ENCODE measurements at places on chromosomes 7 and 10.
A peak's percentile ranks its signal among the peaks of the same experiment; 100 is the strongest.

DNA sequence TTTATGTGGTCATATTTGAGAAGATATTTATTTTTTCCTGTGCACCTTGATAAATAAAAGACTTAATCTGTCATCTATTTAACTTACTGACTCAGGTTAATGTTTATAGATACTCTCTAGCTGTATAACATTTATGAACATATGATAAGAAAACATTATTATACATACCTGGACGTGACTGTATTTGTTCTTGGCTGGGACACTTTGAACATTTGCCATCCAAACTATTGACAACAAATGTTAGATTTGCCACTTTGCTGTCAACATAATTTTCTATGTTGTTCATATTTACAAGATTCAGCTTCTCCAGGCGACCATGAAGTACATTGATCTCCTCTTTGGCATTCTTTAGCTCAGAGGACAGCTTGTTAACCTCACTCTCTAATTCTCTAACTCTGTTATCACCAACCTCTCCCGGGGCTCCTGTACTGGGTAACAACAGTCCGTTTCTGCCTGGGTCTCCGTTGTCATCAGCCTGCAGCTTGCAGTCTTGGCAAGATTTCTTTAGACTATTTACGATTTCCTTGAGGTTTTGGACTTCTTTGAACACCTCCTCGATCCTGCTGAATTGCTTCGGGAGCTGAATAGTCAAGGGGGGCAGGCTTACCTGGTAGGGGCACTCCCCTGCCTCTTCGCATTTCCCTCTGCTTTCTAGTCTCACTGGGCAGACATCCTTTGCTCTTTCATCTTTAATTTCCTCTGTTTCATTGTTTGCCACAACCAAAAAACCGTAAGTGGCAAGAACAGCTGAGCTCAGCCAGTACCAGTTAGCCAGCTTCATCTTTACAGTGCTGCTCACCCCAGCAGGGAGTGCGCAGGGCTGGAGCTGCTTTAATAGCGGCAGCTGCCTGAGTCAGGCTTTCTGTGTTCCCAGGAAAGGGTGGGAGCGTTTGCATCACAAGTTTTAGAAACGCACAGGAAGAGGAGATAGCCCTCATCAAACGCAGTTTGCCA lies at the start of gene FGL2:
TSS of gene FGL2 (minus strand) at position 807 of the 954 bp plus-strand sequence. CDS start at position 781, 26 bp downstream.
- peak; percentile 2 for DNase-seq

- peak; percentile 10 for DNase-seq
These were observed 126.9 kb upstream of the EFCAB10 start for GRCh38 chr7:105707967-105708762.

GRCh38 chr10:25842146-25842545 lies 91.9 kb upstream of the MYO3A start:
- no peak for DNase-seq

DNA sequence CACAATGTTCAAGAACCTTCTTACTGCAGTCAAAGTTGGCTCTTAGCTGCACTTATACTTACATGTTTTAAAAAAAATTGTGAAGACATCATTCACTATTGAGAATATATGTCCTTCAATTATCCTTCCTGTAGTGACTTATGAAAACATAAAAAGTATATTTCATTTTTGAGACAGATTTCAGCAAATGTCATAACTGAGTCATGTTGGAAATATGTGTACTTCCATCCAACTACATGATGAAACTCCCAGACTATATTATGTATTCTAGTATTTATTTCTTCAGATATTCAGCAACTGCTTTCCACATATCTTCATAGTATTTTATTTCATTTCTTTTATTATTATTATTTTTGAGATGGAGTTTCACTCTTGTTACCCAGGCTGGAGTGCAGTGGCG lies 160.2 kb downstream of the ARHGAP12 start:
- no peak for DNase-seq

- no peak for DNase-seq
These were observed 38.1 kb downstream of the IKZF1 start for GRCh38 chr7:50342616-50343114.

DNA sequence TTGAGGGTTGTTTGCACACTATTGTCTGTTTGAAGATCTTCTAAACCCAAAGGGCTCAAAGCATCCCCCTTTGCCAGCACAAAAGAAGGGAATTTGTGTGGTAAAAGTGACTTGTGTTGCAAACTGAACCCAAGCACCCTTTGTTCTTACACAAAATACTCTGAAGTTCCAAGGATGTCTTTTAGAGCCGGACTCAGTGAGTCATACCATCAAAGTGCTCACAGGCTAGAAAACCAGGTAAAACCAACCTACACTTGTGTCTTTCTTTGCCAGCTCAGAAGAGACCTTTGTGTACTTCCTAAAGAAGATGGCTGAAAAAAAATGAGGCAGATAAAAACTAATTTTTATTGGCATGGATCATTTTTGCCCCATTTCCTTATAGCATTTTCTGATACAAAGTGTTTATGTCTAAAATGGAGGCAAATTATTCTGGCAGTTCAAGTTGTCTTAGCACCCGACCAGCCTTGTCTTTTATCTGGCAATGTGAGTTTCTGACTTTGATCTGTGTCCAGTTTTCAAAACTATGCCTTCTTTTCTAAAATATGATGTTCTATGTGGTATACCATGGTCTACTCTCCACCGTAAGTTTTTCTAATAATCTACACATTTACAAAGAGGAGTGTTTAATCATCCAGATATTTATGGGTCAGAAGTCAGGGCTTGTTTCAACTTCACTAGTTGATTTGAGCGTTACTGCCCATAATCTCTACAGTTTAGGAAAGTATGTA lies 128.4 kb upstream of the FZD1 start:
- DNase-seq, result no peak

- no peak for DNase-seq
These were observed 107.1 kb downstream of the RNF32 start for GRCh38 chr7:156747718-156748117.

GRCh38 chr10:19843487-19843886 lies 27.3 kb downstream of the PLXDC2 start:
- DNase-seq, result no peak

- no peak for DNase-seq
These were observed 120.6 kb upstream of the NRP1 start for GRCh38 chr10:33455029-33455428.

DNA sequence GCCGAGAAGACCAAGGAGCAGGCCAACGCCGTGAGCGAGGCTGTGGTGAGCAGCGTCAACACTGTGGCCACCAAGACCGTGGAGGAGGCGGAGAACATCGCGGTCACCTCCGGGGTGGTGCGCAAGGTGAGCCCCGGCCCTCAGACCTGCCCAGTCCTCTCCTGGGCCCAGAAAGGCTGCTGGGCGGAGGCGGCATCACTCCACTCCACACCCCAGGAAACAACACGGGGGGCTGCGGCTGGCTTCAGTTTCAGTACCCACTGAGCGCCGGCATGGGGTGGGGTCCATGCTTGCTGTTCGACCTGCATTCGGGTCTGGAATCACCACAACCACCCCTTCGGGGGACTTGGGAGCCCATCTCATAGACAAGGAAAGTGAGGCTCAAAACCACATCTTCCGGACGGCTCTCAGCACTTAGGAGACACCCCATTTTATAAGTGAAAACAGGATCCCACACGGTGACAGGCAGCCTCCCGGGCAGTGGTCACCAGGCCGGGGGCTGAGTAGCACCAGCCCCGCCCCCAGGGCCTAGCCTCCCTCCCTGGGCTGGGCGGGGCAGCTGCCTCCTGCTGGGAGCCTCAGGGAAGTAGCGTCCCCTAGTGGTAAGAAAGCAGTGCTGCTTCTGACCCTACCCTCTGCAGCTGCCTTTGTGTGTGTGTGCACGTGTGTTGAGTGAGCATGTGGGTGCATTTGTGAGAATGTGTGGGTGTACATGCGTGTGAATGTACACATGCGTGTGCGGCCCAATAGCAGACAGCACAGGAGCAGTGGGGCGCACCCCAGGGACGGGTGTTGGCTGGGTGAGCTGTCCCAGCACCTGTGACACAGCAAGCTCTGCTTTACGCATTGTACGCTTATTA lies 1.8 kb downstream of the SNCG start:
- DNase-seq, result peak; percentile 94

DNA sequence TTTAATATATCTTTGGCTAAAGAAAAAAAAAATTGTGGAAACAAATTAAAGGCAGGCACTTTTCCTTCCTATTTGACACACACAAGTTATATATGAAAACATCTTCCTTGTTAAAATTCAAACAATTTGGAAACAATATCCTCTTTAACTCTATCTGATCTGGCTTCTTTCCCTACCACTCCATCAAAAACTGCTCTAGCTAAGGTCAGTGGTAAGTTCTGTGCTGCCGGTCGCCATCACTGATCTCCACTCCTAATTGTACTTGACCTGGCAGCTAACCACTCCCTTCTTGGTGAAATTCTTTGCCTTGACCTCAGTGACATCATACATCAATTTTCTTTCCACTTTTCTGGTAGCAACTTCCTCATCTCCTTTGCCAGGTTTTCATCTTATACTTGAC lies 47.9 kb upstream of the MRLN start:
- DNase-seq, result no peak

DNA sequence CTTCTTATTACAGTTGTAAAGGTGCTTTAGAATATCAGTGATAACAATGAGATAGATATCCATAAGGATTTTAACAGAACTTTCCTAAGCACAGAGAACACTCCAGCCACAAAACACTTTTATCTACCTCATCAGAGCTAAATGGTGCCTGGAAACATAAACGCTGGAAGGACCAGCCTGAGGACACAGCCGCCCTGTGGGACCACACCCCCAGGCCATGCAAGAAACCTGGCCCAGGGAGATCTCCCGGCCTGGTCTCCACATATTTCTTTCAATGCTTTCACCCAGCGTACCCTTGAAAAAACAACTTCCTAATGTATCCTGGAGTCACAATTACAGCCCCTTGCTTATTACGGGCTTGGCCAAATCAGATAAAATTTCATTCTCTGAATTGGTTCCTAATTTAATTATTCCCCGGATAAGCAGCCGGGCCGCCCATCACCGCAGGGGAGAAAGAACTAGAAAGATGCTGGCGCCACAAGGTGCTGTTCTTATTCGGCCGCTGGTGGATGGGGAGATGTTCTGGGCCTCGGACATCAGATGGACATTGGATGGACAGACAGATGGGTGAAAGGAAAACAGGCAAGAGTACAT lies 11.8 kb downstream of the CHST15 start:
- DNase-seq, result no peak

GRCh38 chr7:121054925-121055324 lies 66.4 kb downstream of the CPED1 start:
- no peak for DNase-seq

GRCh38 chr7:30743371-30744074 lies 8.4 kb upstream of the INMT start:
- peak; percentile 43 for DNase-seq

DNA sequence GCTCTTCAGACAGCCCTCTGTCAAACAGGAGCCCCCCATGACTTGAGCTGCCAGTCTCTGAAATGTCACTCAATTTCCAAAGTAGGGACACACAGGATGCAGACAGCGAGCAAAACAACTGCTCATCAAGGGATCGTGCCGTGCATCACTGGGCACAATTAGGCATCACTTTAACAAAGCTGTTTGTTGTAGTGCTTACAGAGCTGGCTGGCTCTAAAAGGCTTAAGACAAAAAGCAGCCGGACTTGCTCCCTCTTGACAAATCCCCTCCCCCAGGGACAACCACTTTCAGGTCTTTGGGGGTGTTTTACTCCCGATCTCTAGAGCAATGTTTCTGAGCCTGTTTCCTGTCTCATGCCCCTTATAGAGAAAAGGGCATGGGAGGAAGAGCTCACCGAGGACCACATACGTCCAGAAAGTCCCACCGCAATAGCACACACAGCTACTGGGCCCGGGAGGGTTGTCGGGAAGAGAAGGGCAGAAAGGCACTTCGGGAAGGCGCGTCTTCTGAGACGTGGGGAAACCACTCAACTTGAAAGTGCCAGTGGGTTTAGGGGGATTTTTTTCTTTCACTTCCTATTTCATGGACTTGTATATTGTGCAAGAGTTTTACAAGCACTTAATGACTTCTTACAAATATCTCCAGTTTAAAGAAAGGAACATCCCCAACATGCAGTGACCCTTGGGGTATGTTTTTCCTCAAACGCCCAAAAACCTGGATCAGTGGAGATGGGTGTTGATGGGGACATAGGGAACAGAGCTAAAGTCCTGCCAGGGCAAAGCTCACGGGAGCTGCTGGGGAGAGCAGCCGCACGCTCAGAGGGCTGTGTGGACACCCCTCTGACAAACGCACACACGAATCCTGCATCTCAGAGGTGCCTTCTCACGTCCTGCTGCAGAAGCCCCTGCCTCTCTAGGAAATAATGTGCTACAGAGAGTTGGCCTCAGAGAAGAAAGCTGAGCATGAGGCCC lies 27.1 kb downstream of the LRRC20 start:
- DNase-seq, result no peak

DNA sequence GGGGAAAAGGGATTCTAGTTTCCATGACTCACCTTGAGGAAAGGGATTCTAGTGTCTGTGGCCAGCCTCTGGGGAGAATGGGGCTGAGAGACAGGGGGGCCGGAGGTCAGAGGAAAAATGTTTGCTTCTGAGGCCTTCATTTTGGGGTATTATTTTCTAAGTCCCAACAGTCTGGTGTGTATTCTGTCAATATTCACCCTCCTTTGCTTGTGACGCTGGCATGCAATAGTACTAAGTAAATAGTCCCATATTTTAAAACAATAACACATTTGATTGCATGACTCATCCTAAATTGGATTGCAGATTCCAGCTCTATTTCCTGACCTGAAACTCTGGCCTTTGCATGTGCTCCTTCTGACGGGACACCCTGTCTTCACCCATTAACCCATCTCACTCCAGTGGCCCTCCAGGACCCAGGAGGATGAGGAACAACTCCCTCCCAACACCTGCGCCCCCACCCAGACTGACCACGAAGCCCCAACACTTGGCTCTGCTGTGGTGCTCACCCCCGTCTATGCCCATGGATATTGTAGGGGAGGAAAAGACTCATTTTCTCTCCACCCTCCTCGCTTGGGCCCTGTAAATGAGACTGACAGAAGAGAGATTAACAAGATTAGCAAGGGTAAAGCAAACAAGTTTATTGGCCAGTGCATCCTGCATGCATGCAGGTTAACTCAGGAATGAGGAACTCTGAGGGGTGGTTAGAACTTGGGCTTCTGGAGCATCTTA lies 495.6 kb upstream of the KLF6 start:
- DNase-seq, result peak; percentile 79

DNA sequence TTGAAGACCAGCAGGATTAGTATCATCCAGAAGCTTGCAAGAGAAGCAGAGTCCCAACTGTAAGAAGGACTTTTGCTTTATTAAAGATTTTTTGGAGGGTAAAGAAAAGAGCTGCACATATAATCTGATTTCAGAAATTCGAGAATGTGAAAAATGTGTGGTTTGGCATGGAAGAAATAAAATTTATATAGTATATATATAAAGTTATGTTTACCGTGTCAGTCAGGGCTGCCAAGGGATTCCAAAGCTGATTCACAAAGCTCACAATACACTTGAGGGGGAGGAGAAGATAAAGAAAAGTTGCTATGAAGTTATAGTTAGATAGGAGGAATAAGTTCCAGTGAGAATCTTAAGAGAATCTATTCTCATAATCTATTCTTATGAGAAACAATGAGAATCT lies 231.8 kb upstream of the CACNA2D1 start:
- DNase-seq, result no peak

DNA sequence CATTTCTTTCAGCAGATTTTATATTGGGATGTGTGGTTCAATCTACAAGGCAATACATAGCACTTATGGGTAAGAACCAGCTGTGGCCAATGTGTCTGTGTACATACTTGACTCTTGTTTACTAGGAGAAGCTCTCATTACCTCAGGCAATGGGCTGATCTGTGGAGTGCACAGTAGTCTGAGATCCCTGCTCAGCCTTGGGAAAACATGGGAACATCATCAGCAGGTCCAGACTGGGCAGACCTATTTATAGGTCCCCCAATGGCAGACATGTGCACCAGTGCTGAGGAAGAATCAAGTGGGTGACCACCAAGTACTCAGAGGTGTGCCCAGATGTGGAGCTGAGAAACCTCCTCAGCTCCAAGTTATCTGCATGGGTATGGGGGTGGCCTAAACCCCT lies 349.7 kb downstream of the KIF20B start:
- DNase-seq, result no peak
